ENCODE measurements at places on chromosomes 16 and 17.

GRCh38 chr17:40095944-40096791 is 4.2 kb downstream of the NR1D1 start:
- no peak for DNase-seq

DNA sequence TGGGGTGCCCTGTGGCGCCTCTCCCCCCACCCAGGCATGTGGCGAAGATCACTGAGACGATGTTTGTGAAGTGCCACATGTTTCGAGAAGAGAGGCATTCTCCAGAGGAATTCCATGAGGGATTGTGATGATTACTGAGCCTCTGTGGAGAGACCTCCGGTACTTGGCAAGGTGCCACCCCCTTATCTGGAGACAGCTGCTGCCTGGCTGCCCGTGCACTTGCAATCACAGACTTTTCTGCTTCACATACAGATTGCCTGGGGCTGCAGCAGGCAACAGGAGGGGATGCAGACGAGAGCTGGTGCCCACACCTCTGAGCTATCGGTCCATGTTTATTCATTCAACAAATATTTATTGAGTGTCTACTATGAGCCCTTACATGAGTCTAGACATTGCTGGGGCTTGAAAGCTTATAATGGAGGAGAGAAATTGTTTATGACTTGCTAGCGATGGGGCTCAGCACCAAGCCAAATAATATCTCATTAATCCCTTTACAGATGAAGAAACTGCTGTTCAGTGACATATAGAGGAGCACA is 317.2 kb upstream of the ZFHX3 start:
- DNase-seq = no peak

DNA sequence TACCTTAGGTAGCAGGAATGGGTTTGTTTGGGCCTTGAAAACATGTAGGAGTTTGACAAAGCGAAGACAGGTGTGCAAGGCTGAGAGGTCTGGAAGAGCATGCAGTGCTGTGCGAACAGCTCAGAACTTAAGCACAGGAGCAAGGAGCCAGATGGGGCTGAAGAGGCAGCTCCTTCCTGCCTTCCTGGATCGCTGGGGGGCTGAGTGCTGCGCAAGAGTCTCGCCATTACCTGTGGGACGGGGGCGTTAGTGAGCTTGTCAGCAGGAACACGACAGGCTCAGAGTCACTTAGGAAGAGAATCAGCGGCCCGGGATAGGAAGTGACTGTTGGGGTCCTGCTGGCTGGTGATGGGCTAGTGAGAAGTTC is 464 bp upstream of the MRM1 start:
- DNase-seq = no peak

DNA sequence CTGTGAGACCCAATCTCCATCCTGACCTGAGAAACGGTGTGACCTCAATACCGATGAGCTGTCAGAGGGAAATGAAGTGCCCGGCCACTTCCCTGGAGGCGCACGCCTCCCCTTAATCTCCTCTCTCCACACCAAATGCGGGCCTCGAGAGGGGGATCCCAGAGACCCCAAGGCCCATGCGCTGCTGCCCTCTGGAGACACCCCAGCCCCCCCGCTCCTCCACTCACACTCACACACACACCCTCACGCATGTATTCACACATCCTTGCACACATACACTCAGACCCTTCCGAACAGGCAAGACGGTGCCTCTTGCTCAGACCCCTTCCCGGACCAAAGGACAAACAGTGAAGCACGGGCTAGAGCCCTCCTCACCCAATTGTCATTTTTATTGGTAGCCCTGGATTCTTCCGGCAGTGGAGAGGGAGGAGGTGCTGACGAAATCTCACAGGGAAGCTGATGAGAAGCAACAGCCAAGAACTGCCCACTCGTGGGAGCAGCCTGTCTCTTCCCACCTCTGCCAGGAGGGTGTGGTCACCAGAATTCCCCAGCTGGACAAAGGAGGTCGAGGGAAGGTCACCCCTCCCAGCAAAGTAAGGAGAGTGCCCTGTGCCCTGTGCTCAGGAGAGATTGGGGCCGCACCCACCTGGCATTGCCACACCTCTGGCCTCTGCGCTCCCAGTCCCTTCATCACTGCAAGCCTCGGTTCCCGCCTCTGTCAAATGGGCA is 136.0 kb upstream of the TNRC6C start:
- DNase-seq = no peak

GRCh38 chr16:2777903-2778629 is 986 bp upstream of the ELOB start:
- no peak for DNase-seq

DNA sequence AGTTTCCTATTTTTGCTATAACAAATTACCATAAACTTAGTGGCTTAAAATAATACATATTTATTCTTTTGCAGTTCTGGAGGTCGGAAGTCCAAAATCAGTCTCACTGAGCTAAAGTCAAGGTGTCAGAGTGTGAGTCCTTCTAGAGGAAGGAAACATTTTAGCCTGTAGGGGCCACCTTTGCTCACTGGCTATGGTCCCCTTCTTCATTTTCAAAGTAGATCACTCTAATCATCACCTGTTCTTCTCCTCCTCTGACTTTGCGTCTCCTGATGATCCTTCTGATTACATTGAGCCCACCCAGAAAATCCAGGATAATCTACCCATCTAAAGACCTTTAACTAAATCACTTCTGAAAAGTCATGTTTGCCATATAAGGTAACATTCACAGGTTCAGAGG is 534.4 kb upstream of the SALL1 start:
- no peak for DNase-seq

- DNase-seq = no peak
Observed at GRCh38 chr17:80513892-80514291, 30.7 kb upstream of the RPTOR start.

DNA sequence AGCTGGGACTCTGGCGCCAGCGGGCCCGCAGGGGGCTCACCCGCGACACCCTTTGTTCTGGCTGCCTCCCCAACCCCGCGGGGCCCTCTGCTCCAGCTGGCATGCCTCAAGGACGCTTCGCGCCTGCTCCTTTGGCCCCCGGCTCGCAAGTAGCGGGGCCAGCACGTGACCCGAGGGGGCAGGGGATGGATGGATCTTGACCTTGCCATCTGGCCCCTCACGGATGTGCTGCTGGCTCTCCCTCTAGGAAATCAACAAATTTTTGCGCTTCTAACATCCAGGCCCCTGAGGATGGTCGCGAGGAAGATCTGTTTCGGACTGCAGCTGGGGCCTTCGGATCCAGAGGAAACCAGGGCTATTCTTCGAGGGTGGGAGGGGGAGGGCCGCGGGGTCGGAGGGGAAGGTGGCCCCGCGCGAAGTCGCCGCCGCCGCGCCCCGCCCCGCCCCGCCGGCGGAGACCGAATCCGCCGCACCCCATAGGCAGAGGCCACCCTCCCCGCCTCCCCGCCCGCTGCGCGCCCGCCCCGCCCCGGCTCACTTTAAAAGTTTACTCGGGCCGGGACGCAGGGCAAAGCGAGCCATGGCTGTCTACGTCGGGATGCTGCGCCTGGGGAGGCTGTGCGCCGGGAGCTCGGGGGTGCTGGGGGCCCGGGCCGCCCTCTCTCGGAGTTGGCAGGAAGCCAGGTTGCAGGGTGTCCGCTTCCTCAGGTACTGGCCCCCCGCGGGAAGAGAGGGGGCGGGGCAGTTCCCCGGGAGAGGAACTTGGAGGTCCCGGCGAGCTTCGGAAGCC is at the start of gene ACSF2:
ACSF2 (plus strand) TSS at position 537 of the 790 bp plus-strand sequence; CDS start at position 581, 44 bp downstream.
- DNase-seq = no peak

GRCh38 chr16:16865374-16865773 is 486.4 kb downstream of the NPIPA7 start:
- no peak for DNase-seq

GRCh38 chr17:37305406-37305905 is 70.3 kb upstream of the C17orf78 start:
- no peak for DNase-seq

- DNase-seq = no peak
Observed at GRCh38 chr17:27423651-27424050, 32.6 kb upstream of the KSR1 start.

- DNase-seq = no peak
Observed at GRCh38 chr17:29041571-29041970, 1.4 kb upstream of the PIPOX start.

DNA sequence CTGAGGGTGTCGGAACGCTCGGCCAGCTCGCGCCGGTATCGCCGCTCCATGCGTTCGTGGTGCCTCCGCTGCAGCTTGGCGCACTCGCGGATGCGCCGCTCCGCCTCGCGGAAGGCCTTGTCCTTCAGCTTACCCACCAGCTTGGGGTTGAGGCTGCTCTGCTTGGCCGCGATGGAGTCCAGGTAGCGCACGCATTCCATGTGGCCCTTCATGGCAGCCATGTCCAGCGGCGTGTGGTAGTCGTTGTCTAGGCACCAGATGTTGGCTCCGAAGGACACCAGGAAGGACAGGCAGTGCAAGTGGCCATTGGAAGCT is 2.8 kb downstream of the USH1G start:
- no peak for DNase-seq

GRCh38 chr16:56424791-56425438 is 430 bp downstream of the AMFR start:
- DNase-seq = peak; percentile 18

DNA sequence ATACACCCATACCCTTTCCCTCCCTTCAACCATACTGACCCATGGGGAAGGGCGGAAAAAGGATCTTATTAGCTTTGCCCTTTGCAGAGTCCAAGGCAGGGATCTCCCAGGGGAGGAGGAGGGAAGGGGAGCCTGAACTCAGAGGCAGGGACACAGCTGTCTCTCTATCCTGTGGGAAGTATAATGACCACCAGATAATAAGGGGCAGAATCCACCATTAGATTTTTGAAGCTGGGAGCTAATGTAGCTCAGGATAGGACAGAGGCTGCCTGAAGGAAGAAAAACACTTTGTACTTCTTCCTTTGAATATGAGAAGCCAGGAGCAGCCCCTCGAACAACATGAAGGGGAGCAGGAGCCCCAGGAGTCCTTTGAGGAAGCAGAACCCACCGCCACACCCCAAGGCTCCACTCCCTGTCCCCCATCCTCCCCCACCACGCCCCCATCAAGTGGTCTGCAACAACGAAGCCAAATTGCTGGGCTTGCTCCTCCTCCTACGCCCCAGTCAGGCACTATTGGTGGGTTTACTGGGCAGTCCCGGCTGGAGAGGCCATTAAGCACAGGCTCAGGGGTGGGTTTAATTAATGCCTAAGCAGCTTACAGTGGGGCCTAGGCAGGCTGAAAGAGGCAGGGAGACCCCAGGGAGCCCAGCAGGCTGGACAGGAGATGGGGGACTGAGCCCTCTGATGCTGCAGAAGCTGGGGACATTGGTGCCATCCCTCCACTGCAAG is 5.3 kb downstream of the MPP2 start:
- no peak for DNase-seq

DNA sequence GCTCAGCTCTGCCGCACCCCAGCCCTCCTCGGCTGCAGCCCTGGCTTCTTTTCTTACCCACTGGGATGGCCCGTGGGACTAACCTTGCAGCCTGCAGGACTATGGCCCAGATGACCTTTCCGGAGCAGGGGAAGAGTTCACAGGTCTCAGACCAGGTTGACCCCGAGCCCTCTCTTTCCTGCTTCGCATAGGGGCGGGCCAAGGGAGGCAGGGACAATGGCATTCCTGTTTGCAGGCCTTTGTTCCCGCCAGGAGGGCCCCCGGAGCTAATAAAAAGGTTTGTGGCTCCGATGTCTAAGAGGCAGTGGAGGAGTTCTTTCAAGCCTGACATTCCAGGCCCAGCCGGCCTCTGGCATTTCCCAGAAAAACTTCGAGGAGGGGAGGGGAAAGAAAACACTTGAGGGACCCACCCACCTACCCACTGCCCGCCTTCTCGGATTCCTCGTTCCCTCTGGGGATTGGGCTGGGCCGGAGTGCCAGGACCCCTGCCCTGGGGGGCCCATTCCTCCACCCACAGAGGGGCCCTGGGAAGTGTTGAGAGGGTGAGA is 5.8 kb upstream of the SOCS3 start:
- DNase-seq = no peak

DNA sequence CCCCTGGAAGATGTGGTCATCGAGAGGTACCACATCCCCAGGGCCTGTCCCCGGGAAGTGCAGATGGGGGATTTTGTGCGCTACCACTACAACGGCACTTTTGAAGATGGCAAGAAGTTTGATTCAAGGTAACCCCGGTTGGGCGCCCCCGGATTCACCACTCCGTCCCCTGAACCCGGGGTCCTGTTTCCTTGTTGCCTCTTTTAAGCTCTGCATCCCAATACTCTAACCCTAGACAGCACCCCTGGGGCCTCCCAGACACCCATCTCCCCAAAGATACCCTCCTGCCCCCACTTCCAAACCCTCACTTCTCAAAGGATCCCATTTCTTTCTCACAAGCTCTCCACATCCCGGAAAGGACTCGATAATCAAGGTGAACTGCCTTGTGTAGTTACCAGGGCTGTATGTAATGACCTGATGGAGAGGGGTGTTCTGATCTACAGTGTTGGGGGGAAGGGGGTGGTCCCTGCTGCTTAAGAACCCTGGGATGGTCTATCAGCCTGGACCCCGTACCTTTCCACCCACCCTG is 412 bp downstream of the FKBP10 start:
- DNase-seq = no peak

DNA sequence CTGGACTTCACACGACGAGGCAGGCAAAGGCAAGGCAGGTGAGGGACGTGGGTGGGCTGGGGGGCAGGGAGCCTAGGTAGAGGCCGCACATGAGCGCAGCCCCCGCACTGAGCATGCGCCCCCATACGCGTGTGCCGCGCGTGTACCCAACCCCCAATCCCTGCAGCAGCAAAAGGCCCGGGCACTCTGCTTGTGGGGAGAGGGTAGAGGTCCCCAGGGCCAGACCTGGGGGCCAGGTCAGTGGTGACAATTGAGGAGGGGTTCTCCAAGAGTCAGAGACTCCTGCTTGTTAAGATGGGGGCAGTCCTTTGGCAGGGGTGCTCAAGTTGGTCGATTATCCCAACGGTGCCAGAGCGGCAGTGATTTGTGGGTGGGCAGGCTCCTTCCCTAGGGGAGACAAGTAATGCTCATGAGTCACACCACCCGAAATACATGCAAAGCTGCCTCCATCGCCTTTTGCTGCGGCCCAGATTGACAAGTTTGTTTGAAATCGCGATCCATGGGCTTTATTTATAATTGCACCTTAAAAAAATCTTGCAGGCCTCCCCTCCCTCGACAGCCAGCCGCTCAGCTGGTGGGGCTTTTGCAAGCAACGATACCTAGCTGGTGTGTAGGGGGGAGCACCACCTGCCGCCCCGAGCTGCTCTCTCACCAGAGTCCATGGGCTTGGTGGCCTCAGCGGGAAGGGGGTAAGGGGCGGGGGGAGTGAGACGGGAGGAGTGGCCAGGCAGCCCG is 1.1 kb upstream of the GIT1 start:
- DNase-seq = no peak

- DNase-seq = no peak
Observed at GRCh38 chr16:47904691-47905090, 251.1 kb downstream of the ABCC12 start.
